HT1080 (cell line): ENCODE measurements at places on chromosomes 5 and 9.

DNA sequence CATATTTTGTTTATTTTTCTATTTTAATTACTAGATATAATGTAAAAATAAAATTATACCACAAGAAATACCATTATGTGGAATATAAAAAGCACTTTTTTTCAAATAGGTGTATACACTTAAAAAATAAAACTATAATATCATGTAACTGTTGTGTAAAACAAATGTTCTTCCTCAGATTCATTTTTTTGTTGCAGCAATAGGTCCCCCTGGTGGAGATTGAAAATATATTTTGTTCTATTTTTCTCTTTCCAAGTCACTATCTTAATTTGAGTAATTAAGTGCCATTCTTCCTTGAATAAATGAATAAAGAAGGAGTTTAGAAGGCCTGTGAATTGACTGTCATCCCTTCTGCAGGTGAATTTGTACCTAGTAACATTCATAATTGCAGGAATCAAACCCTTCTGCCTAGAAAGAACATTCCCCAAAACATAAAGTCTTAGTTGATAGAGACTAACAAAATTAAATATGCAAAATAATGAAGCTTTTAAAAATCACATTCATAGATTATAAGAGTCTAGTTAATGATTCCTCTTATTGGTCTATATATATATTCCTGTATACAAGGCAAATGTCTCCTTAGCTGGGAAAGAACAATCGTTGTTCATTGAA is 23.4 kb downstream of the CETN3 start:
- DNase-seq: peak; percentile 29

DNA sequence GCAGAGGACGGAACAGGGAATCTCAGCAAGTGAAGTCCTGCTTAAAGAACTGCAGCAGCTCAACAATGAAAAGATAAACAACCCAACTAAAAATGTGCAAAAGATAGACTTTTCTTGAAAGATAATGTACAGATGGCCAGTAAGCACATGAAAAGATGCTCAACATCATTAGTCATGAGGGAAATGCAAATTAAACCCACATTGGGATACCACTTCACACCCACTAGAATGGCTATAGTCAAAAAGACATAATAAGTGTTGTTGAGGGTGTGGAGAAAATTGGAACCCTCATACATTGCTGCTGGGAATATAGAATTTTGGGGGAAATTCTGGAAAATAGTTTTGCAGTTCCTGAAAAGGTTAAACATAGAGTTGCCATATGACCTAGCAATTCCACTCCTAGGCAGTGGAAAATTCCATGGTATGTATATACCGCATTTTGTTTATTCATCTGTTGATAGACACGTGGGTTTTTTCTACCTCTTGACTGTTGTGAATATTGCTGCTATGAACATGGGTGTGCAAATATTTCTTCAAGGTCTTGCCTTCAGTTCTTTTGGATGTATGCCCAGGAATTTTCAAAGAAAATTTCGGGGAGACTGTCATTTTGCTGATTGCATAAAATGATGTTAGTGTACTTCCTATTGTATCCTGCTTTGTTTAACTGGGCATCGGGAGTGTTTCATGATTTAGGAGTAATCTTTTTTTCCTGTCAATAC is 7.2 kb downstream of the CNOT8 start:
- DNase-seq: no peak

DNA sequence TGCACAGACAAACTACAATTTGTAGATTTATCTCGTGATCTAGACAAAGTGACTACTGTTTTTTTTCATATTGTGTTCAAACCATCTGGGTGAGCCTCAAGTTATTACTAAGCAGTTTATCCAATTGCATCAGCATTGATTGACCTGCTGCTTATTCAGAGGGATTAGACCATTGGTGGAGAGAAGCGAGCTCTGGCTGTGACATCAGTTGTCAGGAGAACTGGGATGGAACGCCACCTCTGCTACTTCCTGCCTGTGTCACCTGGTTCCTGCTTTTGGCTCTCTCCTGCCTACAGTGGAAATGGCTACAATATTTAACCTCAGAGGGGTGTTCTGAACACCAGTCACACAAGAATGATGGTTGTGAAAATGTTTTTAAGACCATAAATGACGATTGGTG is 12.1 kb downstream of the NR4A3 start:
- DNase-seq: no peak

GRCh38 chr5:126437721-126438120 is 14.5 kb downstream of the GRAMD2B start:
- DNase-seq: no peak

GRCh38 chr5:157718519-157718918 is 12.7 kb upstream of the THG1L start:
- DNase-seq: peak; percentile 71

GRCh38 chr5:156667616-156668015 is 182.5 kb upstream of the PPP1R2B start:
- no peak for DNase-seq

GRCh38 chr5:151569132-151570046 is 21.7 kb downstream of the FAT2 start:
- DNase-seq: peak; percentile 10

DNA sequence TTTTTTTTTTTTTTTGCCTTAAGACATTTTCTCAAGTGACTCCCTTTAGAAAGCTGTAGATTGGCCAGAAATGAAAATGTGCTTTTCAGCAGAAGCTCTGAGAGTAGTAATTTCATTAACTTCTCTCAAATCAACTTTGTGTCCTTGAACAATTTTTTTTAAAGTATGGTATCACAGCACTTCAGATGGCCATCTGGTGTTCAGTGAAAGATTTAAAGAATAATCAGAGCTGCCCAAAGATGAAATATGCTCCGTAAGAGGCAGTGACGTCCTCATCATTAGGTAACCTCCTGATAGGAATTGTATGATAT is 43.0 kb upstream of the PCAT7 start:
- no peak for DNase-seq

- no peak for DNase-seq
Observed at GRCh38 chr9:110329639-110330230, 7.9 kb downstream of the TXNDC8 start.

- DNase-seq: no peak
Observed at GRCh38 chr5:155884041-155884440, 442.9 kb upstream of the SGCD start.

- DNase-seq: no peak
Observed at GRCh38 chr9:96038271-96038670, 162.8 kb downstream of the ERCC6L2 start.

GRCh38 chr5:145942201-145942600 is 5.8 kb downstream of the SH3RF2 start:
- no peak for DNase-seq

DNA sequence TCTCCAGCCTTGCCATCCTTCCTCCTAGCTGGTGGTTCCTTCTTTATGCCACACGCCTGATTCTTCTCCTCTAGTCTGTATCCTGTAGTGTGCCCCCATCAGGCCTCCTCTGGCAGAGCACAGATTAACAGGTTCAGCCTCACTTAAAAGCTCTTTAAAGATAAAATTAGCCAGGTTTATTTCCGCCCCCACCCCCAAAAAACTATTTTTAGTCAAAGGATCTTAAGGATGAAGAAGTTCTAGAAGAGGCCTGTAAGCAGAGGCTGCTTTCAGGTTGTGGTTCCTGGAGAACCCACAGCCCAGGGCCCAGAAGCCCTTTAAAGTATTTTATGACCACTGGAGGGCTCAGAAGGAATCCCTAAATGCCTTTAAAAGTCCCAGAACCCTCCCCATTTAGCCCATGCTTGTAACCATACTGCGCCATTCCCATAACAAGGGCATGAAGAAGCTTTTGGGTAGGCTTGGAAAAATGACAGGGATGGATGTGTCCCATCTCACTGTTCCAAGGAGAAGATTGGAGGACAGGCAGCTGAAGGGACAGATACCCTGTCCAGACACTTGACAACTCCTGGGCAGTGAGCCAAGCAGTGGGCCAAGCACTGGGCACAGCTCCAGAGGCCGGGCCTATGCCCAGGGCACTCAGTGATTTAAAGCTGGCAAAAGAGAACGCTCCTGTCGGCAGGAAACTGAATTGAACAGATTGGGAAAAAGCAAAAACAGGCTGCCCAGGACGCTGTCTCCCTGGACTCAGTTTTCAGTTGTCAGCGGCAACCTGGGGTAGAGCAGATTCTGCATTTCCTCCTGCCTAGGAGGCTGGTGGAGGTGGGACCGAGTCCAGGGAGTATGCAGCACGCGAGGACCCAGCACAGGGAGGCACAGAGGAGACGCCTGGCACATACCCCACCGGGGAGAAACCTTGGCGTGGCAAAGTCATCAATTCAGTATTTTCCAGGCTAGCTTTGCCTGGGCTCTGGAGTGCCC is 106.3 kb upstream of the SSBP2 start:
- DNase-seq: peak; percentile 42

- no peak for DNase-seq
Observed at GRCh38 chr5:173018358-173018757, 34.8 kb downstream of the ATP6V0E1 start.

- DNase-seq: peak; percentile 49
Observed at GRCh38 chr5:151612689-151613427, 21.7 kb upstream of the FAT2 start.

GRCh38 chr5:167777746-167778145 is 513.7 kb upstream of the WWC1 start:
- no peak for DNase-seq

- DNase-seq: no peak
Observed at GRCh38 chr9:125547368-125547767, 159.6 kb downstream of the MAPKAP1 start.

GRCh38 chr5:100731768-100732167 is 171.3 kb downstream of the ST8SIA4 start:
- DNase-seq: peak; percentile 9

GRCh38 chr9:109452761-109453160 is 45.3 kb downstream of the PTPN3 start:
- DNase-seq: peak; percentile 85

- no peak for DNase-seq
Observed at GRCh38 chr5:98624145-98624880, 149.2 kb upstream of the RGMB start.

- DNase-seq: no peak
Observed at GRCh38 chr9:131738293-131739132, 1.4 kb downstream of the RAPGEF1 start.

DNA sequence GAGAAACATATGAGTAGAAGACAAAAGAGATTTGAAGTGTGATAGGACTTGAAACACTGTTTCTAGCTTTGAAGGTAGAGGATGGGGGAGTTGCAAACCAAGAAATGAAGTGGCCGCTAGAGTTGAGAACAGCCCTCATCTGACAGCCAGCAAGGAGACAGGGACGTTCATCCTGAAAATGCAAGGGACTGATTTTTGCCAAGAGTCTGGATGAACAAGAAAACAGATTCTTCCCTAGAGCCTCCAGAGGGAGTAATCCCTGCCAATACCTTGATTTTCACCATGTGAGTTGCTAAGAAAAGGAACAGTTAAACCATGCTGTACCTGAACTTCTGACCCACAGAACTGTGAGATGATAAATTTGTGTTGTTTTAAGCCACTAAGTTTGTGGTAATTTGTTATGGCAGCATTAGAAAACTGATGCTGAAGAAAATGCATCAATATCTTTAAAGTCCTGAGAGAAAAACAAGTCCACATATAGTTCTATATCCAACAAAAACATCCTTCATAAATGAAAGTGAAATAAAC is 154.0 kb upstream of the ADAMTSL1 start:
- DNase-seq: no peak

GRCh38 chr5:113060408-113061025 is 83.9 kb downstream of the DCP2 start:
- DNase-seq: no peak

GRCh38 chr5:54745599-54745998 is 228.0 kb downstream of the SNX18 start:
- DNase-seq: no peak
